ENCODE measurements at places on chromosomes 5 and 9.
A peak's percentile ranks its signal among the peaks of the same experiment; 100 is the strongest.

DNA sequence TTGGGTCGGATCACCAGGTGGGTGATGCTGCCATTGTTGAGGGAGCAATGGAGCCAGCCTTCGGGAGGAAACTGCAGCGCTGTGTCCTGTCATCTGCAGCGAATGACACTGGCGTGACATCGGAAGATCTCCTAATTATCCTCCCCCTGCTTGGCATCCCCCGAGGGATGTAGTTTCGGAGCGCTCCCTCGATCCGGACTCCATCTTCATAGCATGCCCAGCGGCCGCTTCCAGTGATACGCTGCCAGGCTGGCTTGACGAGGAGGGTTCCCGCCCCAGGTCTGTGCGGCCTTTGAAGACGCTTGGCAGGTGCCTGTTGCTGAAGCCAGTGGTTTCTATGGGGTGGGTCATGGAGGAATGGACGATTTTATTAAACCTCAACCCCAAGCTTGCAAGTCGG lies 194.9 kb downstream of the MAN2A1 start:
- DNase-seq = no peak

DNA sequence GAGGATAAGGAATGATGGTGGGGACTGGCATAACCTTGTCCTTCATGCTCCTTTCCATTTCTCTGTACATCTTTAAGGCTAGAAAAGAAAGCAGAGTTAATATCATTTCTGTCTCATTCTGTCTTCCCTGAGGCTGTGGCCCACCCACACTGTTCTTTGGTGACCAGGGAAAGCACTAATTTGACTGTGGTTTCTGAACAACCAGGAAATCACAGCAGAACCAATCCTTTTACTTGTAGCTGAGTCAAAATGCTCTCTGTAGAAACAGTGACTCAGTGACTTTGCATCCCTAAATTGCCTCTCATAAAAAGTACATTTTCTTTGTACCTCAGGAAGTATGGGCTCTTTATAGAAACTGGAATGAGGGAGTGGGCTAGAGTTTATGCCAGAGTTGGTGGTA lies 28.1 kb downstream of the IL33 start:
- no peak for DNase-seq

DNA sequence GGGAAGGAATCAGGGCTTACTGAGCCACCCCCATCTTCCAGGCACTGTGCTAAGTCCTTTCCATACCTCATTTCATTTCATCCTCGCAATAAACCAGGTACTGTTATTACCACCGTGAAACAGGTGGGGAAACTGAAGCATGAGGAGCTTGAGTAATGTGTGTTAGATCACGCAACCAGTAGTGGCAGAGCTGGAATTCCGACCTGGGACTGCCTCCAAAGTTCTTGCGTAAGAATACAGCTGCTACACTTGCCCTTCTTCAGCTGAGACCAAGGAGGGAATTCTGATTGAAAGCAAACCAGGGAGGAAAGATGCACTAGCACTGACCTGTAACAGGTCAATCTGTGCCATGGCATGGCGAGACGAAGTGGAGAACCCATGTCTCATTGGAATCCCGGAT lies 113.4 kb upstream of the MSX2 start:
- no peak for DNase-seq

DNA sequence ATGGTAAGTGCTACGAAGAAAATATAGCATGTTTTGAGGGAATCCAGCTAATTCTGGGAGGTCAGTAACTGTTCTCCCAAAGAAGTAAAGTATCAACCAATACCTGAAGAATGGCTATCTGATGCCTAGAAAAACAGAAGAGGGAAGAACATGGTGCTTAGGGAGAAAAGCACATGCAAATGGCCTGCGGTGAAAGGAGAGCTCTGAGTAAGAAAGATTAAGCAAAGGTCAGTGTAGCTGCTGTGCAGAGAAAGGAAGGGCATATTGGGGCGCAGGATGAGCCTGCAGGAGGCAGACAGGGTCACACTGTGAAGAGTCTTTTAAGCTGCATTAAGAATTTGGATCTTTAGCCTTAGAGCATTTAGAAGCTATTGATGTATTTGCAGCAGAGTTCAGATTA lies 11.0 kb downstream of the ADRB2 start:
- DNase-seq = no peak

DNA sequence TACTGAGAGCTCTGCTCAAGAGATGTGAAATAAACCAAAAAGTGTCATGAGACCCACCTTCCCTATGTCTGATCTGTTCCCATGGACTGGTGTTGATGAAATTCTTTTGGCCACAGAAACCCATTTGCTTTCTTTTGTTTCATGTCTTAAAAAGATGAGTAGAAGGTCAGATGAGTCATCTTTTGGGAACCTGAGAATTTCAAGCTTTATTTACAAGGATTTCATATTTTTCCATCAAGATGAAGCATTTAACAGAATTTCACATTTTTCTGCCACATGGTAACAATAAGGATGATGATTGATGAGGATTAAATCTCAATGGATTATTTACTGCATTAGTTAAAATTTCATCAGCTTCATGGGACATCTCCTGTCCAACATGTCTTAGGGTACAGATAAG lies 337.8 kb downstream of the DEPDC1B start:
- no peak for DNase-seq

DNA sequence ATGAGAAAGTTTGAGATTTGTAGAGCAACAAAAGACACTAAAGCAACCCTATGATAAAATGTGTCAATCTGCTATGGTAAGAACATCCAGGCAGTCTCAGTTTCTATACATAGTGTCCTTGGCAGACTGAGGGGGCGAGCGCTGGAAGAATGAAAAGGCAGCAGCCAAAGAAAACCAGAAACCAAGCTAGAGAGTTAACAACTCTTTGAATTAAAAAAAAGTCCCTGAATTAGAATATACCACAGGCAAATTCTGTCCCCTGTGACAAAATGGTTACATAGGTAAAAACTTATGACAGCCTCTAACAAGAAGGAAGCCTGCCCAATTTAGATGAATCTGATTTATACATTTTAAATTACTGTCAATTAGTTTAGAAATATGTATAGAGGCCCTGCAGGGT lies 106.7 kb downstream of the OXCT1 start:
- no peak for DNase-seq

GRCh38 chr5:129852747-129853352 lies 51.4 kb upstream of the CHSY3 start:
- DNase-seq = peak; percentile 52

DNA sequence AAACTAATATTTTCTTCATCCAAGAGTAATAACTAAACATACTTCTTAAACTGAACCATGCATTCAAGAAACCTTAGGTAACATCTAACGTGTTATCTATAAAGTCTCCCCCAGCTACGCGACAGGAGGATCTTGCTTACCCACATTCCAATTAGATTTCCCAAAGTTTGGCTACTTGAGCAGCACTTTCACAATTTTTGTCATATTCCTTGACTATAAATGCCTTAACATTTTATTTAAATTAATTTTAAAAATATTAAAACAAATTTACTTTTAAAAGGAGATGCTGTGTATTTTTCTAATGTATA lies 25.3 kb upstream of the IFNE start:
- DNase-seq = no peak

All from activated CD4-positive, alpha-beta T cell treated with anti-CD3 and anti-CD28 coated beads for 4 hours (primary cell).